ENCODE measurements at places on chromosomes 5 and 9.

- DNase-seq = no peak
Observed at GRCh38 chr9:38680837-38681445, 39.0 kb downstream of the FAM240B start.

- peak; percentile 66 for DNase-seq
Observed at GRCh38 chr5:122515709-122516431, 203.8 kb downstream of the SNCAIP start.

GRCh38 chr9:113646946-113647914 is 183.7 kb downstream of the RGS3 start:
- DNase-seq = peak; percentile 33

DNA sequence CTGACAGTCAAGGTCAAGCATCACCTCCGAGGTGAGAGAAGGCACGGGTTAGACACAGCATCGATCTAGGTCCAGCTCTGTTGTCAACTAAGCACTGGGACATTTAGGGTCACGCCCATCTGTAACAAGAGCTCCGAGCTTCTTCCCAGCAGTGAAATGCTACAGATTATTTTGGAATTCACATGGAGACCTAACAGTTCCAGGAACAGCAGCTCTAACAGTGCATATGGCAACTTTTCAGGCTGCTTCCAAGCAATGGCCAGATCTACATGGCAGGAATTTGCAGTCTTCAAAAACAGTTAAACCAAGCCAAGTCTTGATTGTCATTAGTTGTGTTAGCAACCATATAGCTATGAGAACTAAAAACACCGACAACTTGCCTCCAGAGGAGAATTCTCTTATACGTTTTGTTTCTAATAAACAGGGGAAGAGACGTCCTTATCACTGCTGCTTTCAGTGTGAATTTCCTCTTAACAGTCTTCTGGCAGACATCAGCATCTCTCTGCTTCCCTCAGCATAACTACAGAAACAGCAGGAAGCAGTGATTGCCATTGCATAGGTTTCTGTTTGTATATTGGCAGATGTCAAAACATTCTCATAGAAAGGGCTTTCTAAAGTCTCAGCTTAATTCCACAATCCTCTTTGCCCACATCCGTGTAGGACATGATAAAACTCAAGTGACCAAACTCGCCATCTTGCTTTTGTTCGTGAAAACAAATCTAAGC is 242.1 kb upstream of the DAPK1 start:
- DNase-seq = no peak

DNA sequence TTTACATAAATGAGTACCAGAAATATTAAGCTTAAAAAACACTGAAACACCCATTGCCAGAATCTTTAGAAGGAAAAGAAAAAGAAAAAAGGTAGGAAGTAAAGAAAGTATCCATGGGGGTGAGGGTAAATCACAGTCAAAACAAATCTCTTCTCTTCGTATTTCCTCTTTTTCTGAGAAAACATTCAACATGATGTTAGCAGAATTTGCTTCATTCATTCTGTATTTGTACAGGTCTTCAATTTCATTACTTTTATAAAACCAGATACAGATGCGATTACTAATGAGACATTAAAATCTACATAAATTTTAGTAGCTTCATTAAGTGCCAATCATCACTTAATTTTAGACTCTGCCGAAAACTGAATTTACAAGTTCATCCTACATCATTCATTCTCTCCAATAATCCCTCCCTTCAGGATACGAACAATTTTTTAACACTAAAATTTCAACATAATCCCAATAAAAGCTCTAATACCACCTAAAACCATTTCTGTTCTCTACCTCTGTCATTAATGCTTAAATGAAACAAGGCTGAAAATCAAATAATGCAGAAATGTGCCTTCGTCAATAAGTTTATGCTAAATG is 7.0 kb downstream of the NR3C1 start:
- DNase-seq = no peak

DNA sequence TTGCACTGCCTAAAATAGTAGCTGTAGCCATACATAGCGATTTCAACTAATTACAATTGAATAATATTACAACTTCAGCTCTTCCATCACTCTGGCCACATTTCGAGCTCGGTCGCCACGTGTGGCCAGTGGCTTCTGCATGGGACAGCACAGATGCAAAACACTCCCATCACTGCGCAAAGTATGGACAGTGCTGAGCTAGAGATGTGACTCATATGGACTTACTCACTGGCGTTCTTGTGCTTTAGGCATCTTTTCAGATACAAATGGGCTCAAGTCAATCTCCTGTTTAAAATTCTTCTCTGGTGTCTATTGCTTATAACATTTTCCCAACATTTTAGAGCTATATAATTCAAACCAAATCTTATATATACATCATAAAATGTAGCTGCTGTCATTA is 222.7 kb downstream of the ELAVL2 start:
- no peak for DNase-seq

DNA sequence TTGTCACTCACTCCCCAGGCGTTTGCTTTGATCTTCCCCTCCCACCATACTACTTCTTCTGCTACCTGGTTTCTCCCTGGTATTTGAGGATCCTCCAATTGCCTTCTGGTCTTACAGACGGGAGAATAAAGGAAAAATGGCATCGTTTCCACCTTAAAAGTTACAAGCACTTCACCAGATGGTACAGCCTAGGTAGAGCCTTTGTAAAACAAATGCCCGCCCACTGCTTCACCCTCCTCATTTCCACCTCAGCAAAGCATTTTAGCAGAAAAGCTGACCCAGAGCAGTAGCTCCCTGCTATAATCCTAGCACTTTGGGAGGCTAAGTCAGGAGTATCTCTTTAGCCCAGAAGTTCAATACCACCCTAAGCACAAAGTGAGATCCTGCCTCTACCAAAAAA is 5.1 kb upstream of the ANXA2R start:
- DNase-seq = no peak

DNA sequence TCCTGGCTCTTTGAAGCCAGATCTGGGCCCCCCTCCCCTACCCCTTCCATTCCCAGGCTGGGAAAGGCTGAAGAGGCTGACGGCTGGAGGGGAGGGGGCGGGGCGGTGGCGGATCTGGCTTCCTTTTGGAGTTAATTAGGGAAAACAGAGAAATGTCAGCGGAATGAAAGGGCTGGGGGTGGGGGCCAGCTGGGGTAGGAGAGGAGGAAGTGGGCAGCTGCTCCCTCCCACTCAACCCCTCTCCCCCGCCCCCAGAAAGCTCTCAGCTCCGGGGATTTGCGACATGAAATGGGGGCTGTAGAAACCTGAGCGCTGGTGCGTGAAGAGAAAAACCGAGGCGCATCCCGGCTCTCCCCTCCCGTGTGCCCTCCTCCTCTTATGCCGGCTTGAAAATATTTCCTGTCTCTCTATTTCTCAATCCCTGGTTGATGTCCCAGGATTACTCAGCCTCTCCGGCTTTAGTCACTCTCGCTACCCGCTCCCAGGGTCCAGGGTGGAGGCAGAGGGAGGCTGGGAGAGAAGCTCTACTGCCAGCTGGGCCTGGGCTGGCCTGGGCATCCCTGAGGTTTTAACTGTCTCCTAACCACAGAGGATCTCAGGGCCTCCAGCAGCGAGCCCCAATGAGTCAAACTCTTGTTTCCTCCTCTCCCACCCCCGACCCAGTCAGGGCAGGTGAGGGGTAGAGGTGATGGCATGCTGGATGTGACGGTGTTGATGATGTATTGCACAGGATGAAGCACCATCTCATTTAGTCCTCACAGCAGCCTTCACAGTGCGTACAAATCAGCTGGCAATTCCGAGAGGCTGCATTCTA is 20.1 kb downstream of the PCDHGC5 start:
- DNase-seq = no peak

- no peak for DNase-seq
Observed at GRCh38 chr5:143143973-143144372, 259.5 kb downstream of the NR3C1 start.

DNA sequence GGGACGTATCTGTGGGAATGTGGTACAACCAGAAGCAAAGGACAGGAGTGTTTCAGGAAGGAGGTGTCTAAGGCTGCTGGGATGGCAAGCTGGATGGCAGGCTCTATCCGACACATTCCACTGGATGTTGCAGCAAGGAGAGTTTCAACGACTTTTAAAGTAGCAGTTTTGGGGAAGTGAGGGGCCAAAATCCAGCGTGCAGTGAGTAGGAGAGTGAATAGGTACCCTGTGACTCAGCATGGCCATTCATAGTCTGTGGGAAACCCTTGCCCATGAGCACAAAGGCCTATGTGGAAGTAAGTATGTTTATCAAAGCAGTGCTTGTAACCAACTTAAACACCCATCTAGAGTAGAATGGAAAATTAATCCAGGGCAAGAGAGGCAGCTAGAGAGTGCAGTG is 664.7 kb downstream of the ACTL7B start:
- DNase-seq = no peak

DNA sequence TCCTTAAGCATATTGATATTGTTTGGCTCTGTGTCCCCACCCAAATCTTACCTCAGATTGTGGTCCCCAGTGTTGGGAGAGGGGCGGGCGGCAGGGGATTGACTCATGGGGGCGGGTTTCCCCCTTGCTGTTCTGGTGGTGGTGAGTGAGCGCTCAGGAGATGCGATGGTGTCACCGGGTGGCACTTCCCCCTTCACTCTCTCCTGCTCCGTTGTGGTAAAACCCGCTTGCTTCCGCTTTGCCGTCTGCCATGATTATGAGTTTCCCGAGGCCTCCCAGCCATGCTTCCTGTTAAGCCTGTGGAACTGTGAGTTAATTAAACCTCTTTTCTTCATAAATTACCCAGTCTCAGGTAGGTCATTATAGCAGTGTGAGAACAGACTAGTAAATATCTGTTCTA is 229.1 kb downstream of the IRX2 start:
- DNase-seq = no peak

- DNase-seq = no peak
Observed at GRCh38 chr5:176514244-176514950, 22.8 kb downstream of the RNF44 start.

GRCh38 chr5:138968601-138969000 is 93.5 kb upstream of the LRRTM2 start:
- no peak for DNase-seq

DNA sequence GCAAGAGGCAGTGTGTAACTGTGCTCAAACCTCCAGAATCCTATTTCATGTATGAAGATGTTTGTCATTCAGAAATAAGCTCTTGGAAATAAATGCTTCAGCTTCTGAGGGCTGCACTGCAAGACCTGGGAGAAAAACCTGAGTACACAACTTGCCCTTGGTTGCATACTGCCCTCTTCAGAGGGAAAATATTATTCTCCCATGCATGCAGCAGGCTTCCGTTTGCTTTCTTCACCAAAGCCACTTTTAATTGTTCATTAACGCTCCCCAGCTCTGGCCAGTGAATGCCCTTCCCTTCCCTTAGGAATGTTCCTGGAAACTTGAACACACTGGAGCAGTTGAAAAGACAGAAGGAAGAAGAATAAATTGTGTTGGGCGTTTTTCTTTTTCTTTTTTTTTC is 2.5 kb upstream of the WHRN start:
- peak; percentile 53 for DNase-seq

GRCh38 chr5:37005946-37006540 is 129.5 kb downstream of the NIPBL start:
- peak; percentile 58 for DNase-seq

- DNase-seq = no peak
Observed at GRCh38 chr5:157214861-157215513, 34.3 kb downstream of the ITK start.

GRCh38 chr5:75439276-75439675 is 72.2 kb downstream of the CERT1 start:
- no peak for DNase-seq

DNA sequence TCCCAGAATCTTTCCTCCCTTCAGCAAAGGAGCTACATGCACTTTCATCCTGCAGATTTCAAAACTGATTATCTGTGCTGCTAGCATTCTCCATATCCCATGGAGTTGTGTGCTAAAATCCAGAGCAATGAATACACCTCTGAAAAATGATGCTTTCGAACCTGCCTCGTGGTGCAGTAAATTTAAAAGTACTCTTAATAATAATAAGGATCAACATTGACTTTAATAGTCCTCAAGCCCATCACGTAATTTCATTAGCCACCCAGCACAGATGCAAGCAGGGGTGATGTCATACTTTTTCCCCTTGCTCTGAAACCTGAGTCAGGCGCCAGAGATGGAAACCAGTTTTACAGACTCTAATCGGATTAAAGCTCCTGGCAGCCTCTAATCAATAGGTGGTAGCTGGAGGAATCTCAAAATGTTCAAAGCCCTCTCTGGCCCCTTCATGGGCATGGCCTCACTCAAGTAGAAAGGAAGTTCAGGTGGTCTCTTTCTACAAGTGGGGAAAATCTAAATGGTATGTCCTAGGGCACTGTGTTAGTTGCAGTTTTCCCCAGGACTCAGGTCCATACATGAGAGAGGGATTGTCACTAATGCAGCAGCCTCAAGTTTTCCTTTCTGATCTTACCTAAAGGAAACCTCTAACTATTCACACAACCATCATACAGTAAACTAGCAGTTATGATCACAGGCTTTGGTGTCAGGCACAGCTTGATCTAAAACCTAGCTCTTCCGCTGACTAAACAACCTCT is 221.6 kb upstream of the SLC30A5 start:
- no peak for DNase-seq

DNA sequence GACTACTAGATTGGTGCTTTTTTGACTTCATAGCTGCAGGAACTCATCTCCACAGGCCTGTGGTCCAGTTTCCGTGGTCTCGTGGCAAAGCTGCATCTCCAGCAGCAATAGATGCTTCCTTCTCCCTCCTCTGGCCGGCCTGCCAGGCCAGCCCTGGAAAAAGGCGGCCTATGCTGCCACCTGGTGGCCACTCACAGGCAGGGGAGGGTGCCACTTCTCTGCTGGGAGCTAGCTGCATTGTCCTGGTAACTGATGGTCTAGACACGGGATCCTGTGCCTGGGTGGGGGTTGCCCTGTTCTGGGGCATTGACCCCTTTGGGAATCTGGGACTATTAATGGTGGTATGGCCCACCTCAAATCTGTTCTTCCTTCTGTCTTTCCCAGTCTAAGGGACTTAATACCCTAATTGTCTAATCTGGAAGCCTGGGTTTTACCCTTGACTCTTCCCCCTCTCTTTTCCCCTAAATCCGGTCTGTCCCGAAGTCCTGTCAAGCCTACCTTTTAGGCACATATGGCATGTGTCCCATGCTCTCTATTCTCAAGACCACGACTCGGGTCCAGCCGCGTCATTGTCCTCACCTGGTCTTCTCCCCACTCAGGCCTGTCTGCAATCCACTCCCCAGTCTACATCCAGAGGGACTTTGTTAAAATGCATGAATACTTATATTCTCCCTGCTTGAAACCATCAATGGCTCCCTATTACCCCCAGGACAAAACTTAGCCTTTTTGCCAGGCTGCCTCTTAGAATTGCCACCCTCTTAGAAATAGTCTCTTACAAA is 20.1 kb upstream of the PTGS1 start:
- peak; percentile 90 for DNase-seq

GRCh38 chr5:148397968-148398595 is 14.3 kb downstream of the FBXO38 start:
- peak; percentile 37 for DNase-seq

GRCh38 chr9:81530846-81531245 is 158.5 kb downstream of the TLE1 start:
- DNase-seq = no peak
